Renal pelvis (tissue), 12 donors: ENCODE measurements at places on chromosomes 11 and 22.

- no peak for DNase-seq
These were observed 4.9 kb upstream of the MAFF start for GRCh38 chr22:38196791-38197419.

- DNase-seq, result no peak
These were observed 21.1 kb downstream of the FAM76B start for GRCh38 chr11:95768521-95768920.

- no peak for DNase-seq
These were observed 45.6 kb downstream of the BCR start for GRCh38 chr22:23225724-23226496.

- no peak for DNase-seq
These were observed 347.9 kb downstream of the DLG2 start for GRCh38 chr11:85279267-85279666.

DNA sequence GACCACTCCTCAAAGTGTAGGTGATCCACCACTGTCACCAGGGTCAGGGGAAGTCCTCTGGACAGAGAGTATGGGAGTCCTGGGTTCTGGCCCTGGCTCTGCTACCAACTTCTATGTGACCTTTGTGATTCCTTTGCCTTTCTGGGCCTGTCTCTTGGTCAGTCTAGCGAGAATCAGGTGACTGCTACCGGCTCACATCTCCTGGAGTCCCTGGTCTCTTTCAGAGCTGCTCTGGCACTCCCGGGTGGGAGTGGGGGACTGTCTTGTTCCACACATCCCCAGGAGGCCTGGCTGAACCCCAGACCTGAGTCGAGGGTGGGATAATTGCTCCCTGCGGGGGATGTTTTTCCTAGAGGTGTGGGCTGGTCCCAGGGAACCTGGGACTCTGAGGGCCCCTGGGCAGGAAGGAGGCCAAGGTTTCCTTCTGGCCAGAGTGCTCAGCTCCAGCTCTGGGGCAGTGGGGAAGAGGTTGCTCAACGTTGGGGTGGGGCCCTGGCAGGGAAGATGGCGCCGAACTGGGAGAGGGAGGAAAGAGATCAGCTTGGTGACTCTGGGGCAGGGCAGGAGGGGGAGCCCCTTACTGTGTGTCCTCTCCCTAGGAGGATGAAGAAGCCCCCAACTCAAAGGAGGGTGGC is 2.1 kb downstream of the SOX10 start:
- no peak for DNase-seq
